AML-193 (cell line): ENCODE measurements at places on chromosomes 16 and 17.

GRCh38 chr17:1031711-1032110 is 34.8 kb downstream of the TIMM22 start:
- DNase-seq, result no peak

- DNase-seq, result no peak
These were observed 22.4 kb downstream of the SREBF1 start for GRCh38 chr17:17814162-17815061.

- no peak for DNase-seq
These were observed 1.2 kb upstream of the DPH1 start for GRCh38 chr17:2028737-2029136.

DNA sequence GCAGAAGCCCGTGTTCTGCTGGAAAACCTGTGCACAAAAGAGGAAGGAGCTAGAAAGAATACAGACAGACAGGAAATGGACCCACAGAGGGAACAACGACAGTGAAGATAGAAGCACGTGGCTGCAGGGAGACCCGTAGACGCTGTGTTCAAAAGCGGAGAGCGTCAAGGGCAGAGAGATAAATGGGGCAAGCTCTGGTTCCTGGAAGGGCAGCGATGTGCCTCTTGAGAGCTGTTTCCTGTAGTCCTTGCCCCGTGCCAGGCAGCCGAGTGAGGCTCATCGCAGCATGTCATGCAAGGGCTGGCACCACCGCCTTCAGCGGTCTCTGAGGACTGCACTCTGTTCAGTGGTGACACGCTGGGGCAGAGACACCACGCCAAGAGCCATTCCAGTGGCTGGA is 43.6 kb upstream of the CACNG5 start:
- DNase-seq, result peak; percentile 37

- no peak for DNase-seq
These were observed 1251.2 kb upstream of the CDH8 start for GRCh38 chr16:63287401-63287800.

GRCh38 chr17:80709090-80709695 is 164.6 kb downstream of the RPTOR start:
- no peak for DNase-seq

DNA sequence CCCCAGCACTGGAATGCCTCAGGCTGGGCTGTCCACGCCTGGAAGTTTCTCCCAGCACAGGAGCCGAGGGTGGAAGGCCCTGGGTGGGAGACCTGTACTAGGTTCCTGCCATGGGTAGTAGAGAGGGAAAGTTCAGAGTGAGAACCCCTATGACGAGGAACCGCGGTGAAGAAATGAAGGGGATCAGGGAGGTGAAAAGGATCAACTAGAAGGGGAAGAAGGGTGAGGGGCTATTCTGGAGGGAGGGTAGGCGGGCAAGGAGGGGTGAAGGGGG is 5.4 kb downstream of the HIC1 start:
- DNase-seq, result no peak

- DNase-seq, result no peak
These were observed 110.8 kb upstream of the MPHOSPH6 start for GRCh38 chr16:82280867-82281266.

DNA sequence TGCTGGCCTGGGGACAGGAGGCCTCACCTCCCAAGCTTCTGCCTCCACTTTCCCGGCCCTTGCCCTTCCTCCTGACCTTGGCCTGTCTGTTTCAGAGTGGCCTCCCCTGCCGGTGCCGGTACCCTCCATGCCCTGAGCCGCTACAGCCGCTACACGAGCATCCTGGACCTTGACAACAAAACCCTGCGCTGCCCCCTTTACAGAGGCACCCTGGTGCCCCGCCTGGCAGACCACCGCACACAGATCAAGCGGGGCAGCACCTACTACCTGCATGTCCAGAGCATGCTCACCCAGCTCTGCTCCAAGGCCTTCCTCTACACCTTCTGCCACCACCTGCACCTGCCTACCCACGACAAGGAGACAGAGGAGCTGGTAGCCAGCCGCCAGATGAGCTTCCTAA is 7.4 kb downstream of the SMCR8 start:
- no peak for DNase-seq

DNA sequence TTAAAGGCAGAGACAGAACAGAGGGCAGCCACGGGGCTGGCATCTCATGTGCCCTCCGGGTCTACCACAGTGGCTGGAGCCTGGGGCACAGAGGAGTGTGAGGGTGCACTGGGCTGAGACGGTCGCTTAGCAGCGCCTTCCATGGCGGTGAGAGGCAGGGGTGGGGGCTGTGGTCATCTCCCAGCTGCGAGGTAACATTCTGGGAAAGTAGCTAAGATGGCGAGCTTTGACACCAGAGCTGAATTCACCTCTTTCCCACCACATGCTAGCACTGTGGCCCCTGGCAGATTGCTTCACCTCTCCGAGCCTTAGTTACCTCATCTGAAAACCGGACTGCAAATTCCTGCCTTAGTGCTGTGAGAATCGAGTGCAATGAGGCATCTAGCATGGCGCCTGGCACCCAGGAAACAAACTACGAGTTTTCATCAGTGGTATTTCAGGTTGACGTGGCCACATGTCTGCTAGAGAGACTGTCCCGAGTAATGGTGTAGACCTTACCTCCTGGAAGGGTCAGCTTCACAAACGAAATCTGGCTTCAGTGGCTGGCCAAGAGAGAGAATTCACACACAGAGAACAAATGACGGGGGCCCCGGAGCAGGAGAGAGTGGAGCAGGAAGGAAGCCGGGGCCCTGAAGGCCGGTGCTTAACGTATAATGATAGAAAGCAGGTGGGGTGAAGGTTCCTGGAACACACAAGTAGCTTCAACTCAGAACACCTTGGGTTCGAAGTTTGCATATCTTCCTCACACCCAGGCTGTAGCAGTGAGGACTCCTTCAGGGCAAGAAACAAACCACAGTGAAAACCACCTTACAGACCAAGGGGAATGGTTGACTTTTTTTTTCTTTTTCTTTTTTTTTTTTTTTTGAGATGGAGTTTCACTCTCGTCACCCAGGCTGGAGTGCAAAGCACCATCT is 63.9 kb upstream of the RPH3AL start:
- no peak for DNase-seq

DNA sequence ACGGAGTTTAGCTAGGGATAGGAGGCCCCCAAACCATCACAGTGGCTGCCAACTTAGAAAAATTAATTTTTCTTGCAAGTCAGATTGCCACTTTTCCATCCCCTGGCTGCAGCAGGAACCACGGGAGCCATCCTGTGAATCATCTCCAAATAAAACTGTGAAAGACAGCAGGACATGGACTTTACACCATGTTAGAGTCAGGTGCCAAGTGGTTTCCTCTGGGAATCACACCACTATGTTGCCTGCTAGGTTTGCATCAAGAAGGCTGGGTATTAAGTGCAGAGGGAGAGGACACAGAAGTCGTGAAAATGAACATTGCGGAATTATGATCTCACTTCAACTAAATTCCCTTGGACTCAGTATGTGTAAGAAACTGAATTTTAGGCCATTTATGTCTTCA is 471.3 kb upstream of the GOT2 start:
- no peak for DNase-seq

GRCh38 chr17:42178817-42179216 is 2.1 kb downstream of the KCNH4 start:
- no peak for DNase-seq

DNA sequence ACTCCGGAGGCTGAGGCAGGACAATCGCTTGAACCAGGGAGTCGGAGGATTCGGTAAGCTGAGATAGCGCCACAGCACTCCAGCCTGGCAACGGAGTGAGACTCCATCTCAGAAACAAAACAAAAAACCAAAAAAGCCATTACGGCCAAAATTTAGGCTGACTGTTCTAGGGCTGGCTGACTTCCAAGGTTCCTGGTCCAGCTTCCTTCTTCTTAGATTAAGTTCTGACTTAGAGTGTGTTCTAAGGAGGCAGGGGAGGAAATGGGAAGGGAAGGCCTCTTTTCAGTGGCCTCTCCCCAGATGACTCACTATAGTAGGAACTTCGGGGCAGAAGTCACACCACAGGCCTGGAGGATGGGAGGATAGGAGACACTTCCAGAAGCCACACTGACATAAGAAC is 27.7 kb upstream of the CLEC18B start:
- no peak for DNase-seq

- no peak for DNase-seq
These were observed 22.7 kb upstream of the ASGR2 start for GRCh38 chr17:7137171-7137943.

GRCh38 chr16:1036726-1037393 is 35.7 kb upstream of the SSTR5 start:
- DNase-seq, result no peak

GRCh38 chr17:2841606-2842005 is 45.4 kb downstream of the RAP1GAP2 start:
- DNase-seq, result no peak

- DNase-seq, result no peak
These were observed 175.7 kb upstream of the ZKSCAN2 start for GRCh38 chr16:25433388-25433787.

DNA sequence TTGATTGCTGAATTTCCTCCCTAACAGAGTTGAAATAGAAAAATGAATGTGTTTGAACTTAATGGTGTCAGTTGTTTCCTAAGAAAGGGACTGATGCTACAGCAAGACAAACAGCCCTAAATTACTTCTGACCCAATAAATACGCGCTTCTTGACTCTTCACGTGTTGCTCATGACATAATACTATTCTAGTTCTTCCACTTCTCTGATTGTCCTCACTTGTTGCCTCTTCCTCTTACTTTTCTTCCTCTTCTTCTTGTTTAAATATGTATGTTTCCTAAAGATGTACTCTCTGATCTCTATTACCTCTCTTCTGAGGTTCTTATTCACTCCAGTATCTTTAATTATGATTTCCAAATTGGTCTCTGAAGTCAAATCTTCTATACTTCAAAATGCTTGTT is 32.4 kb downstream of the RNF43 start:
- DNase-seq, result no peak

GRCh38 chr17:62919388-62919787 is 46.6 kb upstream of the TANC2 start:
- no peak for DNase-seq
